ENCODE measurements at places on chromosomes 7 and 10.

DNA sequence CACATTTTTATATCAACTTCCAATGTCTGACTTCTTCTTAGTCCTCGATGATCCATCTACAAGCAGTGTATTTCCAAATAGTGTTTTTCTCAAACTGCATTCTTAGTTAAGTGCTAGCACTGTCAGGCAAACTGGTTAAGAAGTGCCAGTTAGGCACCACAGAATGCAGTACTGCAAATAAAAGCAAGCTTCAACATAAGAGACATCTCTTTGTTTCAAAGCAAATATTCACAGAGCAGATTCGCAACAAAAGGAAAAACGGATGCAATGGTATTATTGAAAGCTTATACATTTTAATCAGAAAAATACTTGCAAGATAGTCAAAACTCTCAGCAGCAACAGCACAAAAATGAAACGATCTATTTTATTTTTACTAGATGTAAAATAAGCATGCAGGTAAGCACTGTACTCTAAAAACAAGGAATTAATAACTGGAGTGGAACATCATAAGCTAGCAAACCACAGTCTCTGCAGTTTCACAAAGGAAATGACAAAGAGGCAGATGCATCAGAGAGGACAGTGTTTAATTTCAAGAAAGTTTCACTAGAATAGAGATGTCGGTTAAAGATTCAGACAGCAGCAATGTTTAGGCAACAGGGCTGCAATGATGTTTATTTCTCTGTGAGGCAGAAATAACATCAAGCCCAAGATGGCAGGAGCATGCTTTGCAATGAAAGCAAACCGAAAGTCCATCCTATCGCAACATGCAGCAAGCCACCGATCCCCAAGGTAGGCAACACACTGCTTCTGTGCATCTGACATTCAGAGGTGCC, 82.0 kb downstream of the FGFR2 start:
- no peak for DNase-seq

DNA sequence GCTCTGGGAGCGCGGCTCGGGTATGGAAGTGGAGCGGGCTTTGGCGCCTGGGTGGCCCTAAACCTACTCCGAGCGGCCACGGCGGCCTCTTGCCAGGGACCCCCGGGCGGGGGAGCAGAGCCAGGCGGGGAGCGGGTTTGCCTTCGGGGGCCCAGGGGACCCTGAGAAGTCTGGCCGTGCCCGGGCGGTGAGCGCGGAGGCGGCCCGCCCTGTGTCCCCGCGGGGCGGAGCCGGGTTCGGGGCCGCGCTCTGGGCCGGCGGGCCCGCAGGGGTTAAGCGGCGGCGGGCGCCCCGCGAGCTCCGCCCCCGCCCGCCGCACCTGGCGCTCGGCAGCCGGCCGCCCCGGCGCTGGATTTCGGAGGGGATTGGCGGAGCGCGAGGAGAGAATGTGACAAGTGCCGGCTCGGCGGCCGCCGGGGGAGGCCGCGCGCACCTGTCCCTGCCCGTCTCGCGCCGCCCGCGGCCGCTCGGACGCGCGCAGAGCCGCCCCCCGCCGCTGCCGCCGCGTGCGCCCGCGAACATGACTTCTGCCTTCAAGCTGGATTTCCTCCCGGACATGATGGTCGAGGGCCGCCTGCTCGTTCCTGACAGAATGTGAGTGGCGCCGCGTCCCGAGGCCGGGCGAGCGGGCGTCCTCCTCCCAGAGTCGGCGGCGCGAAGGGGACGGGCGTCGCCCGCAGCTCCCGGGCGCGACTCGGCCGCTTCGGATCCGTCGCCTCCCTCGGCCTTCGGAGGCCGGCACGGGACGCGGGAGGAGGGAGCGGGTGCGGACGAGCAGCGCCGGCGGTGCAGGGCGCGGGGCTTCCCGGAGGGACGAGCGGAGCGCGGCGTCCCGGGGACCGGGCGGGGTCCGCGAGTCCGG, at the start of gene CELF2:
Gene CELF2 (plus strand): TSS at position 303 of the 862 bp plus-strand sequence. CDS start 218 bp downstream, at position 521.
- peak; percentile 24 for DNase-seq

DNA sequence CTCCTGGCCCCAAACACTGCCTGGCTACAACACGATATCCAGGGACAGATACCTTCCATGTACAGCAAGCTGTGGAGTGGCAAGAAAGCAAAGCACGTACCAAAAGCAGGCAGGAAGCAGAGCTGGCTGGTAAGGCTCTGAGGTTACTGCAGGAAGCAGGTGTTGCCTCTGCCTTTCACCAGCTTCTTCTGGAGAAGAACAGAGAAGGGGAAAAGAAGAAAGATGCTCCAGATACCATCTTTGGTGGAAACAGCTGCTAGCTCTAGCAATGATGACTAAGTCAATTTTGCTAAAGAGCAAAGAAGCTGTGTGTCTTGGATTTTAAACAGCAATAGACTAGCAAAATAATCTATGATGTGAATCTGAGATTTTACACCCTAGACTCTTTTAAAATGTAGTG, 34.9 kb upstream of the PRSS1 start:
- DNase-seq = no peak

DNA sequence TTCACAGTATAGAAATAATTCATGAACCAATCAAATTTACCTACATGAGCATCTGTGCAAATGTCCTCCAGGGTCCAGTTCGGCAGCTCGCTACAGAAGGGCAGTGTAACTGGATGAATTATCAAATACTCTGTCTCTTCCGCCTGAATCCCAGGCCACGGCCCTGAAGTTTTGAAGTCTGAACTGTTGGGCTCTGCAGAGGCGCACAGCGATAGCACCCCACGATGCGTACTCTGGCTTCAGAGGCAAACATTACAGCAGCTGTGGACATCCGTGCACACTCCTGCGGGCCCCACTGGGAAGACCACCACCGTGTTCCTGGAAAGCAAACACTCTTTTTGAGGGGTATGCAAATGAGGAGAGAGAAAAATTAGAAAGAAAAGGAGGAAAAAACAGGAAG, 259.8 kb upstream of the TCERG1L start:
- DNase-seq = no peak

DNA sequence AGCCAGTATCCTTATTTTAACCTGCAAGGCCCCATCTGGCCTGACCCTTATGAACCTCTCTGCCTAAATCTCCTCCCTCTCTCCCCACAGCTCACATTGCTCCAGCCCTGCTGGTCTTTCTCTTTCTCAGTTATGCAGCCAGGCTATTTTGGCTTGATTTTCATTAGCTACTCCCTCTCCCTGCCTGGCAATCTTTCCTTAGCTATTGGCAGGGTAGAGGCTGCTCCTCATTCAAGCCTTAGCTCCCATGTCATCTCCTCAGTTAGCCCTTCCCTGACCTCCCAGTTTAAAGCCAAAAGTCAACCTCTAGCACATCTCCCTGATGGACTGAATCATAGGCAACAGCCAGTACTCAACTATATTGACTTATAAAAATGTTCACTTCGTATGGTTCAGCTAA, 214.4 kb upstream of the CELF2 start:
- DNase-seq = no peak

GRCh38 chr10:67770537-67770936, 67.5 kb downstream of the DNAJC12 start:
- no peak for DNase-seq

DNA sequence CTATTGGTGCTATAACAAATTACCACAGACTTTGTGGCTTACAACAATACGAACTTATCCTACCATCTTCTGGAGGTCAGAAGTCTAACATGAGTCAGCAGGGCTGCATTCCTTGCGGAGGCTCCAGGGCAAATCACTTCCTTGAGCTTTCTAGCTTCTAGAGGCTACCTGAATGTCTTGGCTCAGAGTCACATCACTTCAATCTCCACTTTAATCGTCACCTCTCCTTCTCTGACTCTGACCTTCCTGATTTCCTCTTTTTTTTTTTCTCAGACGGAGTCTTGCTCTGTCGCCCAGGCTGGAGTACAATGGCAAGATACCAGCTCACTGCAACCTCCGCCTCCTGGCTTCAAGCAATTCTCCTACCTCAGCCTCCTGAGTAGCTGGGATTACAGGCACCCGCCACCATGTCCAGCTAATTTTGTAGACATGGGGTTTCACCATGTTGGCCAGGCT, 44.6 kb upstream of the ANAPC16 start:
- no peak for DNase-seq

- no peak for DNase-seq
Measured at GRCh38 chr7:45606050-45606449, 31.9 kb downstream of the ADCY1 start.

GRCh38 chr7:24851786-24852185, 94.5 kb upstream of the GSDME start:
- no peak for DNase-seq

GRCh38 chr7:27686315-27686714, 23.6 kb upstream of the HIBADH start:
- no peak for DNase-seq

- no peak for DNase-seq
Measured at GRCh38 chr7:100706672-100707311, 871 bp downstream of the POP7 start.

- no peak for DNase-seq
Measured at GRCh38 chr7:88835147-88835728, 39.7 kb upstream of the TEX47 start.

DNA sequence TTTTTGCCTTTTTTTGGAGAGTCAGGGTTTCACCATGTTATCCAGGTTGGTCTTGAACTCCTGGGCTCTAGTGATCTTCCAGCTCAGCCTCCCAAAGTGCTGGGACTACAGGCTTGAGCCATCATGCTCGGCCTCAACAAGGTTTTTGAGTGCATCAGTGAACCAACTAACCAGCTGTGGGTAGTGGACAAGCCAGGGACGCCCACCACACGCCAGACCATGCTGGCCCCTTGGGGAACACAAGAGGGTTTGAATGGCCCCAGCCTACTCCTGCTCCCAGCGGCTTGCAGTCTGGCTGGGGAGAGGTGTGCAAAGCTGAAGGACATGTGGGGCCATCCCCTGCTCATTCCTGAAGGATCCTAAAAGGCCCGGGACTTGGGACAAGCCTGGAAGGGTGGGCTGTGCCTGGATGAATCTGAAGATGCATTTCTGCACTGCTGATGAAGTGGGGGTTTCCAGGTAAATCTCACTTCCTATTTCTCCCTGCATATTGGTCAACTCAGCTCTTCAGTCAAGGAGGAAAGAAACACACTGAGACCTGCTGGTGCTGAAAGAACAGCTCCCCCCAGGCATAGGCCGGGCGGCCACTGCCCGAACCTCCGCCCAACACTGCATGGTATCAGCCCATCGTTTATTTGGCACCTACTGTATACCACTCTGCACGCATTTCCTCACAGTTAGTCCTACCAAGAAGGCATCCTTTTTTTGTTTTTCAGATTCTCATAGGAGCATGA, 6.9 kb downstream of the MMD2 start:
- DNase-seq = no peak

DNA sequence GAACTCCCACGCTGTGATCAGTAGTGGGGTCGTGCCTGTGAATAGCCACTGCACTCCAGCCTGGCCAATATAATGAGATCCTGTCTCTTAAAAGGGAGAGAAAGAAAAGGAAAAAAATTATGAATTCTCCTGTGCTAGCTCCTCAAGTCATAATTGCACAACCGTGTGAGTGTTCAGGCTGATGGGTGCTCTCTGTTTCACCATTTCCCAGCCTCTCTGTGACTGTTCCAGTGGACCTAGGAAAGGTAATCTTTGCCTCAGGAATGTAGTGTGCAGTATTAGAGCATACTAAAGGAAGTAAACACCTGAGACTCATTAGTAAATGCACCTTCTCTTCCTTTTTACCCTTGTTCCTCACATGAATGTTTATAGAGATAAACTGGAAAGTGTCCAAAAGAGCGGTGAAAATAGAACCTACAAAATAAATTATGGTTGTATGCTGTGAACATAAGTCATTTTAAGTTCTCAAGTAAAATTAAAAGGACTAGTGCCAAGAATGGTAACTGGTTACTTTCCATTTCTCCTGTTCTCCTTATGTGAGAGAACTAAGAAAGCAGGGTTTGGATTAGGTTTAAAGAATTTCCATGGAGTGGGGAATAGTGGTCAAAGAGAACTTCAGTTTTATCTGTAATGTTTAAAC, 42.7 kb downstream of the INPP5F start:
- no peak for DNase-seq

GRCh38 chr10:61452655-61453641, at the start of gene TMEM26:
TSS of gene TMEM26 (minus strand) at chr10:61453381. CDS start at chr10:61453081, 300 bp downstream.
- no peak for DNase-seq

GRCh38 chr7:92634205-92634604, 44.0 kb upstream of the FAM133B start:
- no peak for DNase-seq

DNA sequence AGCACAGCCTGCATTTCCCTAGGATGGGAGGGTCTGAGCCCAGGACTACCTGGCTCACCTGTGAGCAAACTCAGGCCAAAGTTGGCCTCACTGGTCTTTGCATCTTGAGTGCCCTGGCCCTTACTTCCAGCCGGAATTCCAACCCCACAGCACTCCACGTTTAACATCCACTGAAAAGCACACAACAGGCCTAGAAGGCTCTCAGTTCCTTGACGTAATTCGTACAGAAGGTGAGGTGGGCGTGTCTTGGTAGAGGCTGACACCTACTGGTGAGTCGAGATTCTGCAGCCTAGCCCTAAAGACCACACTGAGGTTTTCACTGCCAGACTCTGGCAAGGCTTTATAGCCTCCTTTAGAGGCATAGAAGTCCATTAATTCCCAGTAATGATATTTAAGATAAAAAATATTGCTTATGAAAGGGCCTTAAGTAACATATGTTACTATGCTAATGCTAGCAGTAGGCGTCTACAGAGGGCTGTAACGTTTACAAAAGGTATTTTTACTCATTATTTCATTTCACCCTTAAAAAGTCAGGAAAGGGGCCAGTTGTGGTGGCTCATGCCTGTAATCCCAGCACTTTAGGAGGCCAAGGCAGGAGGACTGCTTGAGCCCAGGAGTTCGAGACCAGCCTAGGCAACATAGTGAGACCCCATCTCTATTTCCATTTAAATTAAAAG, 95.8 kb downstream of the HIP1 start:
- DNase-seq = peak; percentile 23

GRCh38 chr7:36796850-36797536, 72.7 kb upstream of the AOAH start:
- DNase-seq = no peak
